Right atrium auricular region (tissue), 2 donors: ENCODE measurements at places on chromosomes 13 and 19. TPM values are rescaled to one million over a fixed set of nuclear protein-coding genes. Genes with fewer than 3 reads are reported as not detected.
A peak's percentile ranks its signal among the peaks of the same experiment; 100 is the strongest.

MCF2L gene
- total RNA-seq: 21.6 TPM

ZNF737 gene
- 3.0 TPM for total RNA-seq

TEX26 gene
- not detected for total RNA-seq

CCDC124 gene
- total RNA-seq: 65.5 TPM

ELSPBP1 gene
- total RNA-seq: not detected

DNA sequence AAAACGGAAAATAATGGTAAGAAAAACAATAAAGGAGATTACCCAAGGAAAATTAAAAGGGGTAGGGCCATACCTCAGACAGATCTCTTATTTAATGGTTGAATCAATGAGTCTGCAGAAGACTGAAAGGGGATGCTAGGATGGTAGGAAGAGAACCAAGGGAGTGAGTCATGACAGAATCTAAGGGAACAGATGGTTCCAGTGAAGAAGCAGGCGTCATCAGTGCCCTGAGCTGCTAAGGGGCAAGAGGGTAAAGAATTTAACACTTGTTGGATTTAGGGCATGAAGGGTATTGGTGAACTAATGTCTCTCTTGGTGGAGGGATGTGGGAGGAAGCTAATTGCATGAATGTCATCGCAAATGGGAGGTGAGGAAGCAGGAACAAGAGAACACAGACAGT, 329.2 kb upstream of the TSHZ3 start:
- no peak for DNase-seq

GRCh38 chr13:62360609-62361008, 945.0 kb upstream of the PCDH20 start:
- DNase-seq: no peak

GRCh38 chr13:97306645-97307044, 84.5 kb downstream of the MBNL2 start:
- no peak for DNase-seq

DNA sequence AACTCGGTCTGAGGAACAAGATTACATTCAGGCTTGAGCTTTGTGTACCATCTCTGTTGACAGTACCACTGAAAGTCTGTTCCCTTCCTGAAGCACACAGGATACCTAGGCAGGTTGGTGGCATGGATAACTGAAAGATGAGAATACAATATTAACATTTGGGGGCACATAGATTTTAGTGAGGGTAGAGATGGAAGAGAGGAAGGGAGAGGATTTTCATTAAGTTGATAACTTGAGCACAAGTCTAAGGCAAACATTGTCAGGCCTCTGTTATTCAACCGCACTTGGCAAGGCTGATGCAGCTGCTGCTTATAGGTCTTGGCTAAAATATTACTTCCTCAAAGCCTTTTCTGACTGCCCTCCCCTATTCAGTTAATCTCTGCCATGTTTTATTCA, 10.9 kb downstream of the MIR17HG start:
- no peak for DNase-seq

- peak; percentile 71 for DNase-seq
These were observed 68.7 kb downstream of the ZAR1L start for GRCh38 chr13:32246468-32246867.

- no peak for DNase-seq
These were observed 7.2 kb downstream of the SLITRK5 start for GRCh38 chr13:87678372-87678752.

GRCh38 chr19:6034512-6034911, 56.6 kb upstream of the RANBP3 start:
- no peak for DNase-seq

DNA sequence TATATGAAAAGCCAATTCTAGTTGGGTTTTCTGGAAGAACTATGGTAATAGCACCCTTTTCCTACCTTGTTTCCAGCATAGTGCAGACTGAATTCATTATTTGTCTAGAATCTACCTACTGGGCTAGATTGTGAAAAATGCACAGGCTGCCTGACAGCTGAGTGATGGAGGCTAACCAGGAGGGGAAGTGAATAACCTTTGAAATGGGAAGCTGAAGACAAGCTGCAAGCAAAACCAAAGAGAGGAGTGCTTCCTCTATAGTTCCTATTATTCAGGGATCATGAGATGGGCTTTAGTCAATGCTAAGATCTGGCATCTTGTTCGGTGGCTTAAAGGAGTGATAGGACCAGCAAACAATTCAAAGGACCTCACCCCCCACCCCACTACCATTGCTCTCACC, 26.9 kb downstream of the MZT1 start:
- DNase-seq: no peak

- no peak for DNase-seq
These were observed 16.1 kb downstream of the SBK2 start for GRCh38 chr19:55520691-55521292.

DNA sequence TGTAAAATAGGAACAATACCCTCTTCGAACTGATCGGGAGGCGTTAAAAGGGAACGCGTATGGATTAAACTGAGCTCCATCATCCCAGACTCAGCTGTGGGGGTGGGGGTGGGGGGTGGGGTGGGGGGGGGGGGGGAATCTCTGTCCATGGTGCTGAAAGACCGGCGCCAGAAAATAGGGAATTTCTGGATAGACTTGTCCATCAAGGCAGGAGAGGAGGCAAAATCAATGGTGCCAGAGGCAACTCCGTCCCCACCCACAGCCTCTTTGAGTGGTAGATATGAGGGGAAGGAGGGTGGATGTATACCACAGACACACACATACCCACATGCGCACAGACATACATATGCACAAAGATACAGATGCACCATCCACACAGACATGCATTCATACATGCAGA, 37.4 kb downstream of the ZNF787 start:
- DNase-seq: no peak

DNA sequence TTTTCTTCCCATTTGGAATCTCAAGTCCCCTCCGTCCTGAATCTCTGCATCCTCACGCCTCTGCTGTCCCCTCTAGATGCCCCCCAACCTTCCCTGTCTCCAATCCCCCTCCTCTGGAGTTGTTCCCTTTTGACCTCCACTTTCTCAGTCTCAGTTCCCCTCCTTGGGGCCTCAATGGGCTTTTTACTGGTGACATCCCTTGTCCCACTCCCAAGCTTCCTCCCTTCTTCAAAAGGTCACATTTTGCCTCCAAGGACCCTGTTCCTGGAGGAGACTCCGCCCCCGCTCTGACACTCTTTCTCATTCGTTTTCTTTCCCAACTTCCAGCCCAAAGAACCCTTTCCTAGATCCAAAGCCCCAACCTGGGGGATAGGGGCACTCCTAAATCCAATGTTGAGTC, 1.0 kb downstream of the AP2S1 start:
- DNase-seq: no peak

GRCh38 chr13:46682707-46683106, 114.3 kb downstream of the ESD start:
- no peak for DNase-seq

- DNase-seq: no peak
These were observed 26.8 kb downstream of the STARD13 start for GRCh38 chr13:33258808-33259193.

GRCh38 chr13:59730026-59730425, 433.7 kb downstream of the DIAPH3 start:
- no peak for DNase-seq
